ENCODE measurements at places on chromosomes 1 and 21.

DNA sequence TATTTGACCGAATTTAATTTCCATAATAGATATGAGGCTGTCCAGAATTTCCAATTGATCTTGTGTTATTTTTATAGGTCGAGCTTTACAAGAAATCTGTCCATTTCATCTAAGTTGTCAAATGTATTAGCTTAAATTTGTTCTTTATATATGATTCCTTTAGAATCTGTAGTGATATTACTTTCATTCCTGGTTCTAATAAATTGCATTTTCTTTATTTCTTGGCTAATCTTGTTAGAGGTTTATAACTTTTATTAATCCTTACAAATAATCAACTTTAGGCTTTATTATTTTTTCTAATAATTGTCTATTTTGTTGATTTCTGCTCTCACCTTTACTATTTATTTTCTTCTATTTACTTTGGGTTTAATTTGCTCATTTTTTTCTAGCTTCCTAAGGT is 14.0 kb downstream of the IFT25 start:
- no peak for DNase-seq

DNA sequence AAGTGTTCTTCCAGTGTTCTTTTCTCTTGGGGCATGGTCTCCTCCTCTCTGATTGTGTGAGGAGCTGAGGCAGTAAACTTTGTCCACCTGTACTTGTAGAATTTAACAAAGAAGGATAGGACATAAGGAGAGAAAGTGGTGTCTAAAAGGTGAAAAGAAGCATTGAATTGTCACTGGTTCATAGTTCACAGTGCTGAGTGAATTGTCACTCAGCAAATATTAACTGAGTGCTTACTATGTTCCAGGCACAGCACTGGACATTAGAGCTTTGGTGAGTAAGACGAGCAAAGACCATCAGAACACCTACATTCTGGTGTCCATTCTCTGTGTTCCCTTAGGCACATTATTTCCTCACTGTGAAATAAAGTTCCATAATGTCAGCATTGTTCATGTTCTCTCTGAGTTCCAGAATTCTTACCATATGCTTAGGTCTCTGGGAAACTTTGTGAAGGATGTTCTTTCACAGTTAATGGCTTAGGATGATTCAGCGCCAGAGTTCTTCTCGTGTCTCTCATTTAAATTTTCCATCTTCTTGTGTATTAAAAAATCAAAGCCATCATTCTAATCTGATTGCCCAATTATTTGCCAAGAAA is 156.8 kb upstream of the HOOK1 start:
- no peak for DNase-seq

GRCh38 chr1:175933801-175934200 is 190.4 kb upstream of the TNR start:
- no peak for DNase-seq

- DNase-seq: no peak
These were observed 2.9 kb upstream of the RHEX start for GRCh38 chr1:206049919-206050600.

DNA sequence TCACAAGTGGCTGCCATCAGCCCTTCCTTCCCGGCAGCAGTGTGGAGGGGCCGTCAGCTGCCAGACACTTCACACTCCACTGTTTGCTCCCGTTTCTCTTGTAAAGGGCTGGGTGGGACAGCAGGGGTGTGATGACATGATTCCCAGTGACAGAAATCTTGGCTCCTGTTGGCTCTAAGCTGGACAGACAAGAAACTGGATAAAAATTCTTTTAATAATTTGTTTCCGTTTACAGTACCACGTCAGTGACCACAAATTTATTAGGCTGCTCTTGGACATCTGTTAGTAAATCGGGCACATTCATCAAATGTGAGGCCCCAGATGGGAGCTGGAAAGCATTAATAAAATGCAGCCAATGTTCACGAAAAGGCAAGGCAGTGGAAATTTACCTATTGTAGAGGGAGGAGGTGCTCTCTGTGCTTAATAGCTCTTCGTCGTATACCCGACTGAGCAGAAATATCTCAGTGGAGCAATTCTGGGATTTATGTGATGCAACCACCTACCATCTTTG is 353.7 kb upstream of the GREM2 start:
- DNase-seq: no peak

DNA sequence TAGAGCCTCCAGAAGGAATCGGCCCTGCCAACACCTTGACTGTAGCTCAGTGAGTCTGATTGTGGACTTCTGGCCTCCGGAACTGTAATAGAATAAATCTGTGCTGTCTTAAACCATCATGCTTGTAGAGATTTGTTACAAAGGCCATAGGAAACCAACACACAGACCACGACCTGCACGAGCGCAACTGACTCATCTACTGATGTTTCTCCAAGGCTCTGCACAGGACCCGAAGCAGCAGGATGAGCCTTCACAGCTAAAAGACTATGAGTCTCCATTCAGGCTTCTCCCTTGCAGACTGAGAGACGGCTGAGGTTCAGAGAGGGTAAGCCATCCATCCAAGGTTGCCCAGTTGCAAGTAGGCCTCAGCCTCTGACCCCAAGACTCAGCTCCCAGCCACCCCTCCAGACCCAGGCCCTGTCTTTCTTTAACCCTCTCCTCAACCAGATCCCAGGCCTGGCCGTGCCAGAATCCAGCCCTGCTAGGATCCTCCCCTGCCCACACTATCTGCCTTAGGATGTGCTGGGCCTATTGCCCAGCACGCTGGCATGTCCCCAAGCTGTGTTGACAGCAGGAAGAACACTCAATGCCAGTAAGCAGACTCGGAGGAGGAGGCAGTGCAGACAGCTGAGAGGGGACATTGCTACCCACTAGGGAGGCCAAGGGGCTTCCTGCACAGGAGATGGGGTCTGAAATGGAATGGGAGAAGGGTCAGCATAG is 109.0 kb downstream of the HMGB4 start:
- DNase-seq: no peak

GRCh38 chr1:43359696-43360095 is 915 bp downstream of the CDC20 start:
- DNase-seq: no peak

DNA sequence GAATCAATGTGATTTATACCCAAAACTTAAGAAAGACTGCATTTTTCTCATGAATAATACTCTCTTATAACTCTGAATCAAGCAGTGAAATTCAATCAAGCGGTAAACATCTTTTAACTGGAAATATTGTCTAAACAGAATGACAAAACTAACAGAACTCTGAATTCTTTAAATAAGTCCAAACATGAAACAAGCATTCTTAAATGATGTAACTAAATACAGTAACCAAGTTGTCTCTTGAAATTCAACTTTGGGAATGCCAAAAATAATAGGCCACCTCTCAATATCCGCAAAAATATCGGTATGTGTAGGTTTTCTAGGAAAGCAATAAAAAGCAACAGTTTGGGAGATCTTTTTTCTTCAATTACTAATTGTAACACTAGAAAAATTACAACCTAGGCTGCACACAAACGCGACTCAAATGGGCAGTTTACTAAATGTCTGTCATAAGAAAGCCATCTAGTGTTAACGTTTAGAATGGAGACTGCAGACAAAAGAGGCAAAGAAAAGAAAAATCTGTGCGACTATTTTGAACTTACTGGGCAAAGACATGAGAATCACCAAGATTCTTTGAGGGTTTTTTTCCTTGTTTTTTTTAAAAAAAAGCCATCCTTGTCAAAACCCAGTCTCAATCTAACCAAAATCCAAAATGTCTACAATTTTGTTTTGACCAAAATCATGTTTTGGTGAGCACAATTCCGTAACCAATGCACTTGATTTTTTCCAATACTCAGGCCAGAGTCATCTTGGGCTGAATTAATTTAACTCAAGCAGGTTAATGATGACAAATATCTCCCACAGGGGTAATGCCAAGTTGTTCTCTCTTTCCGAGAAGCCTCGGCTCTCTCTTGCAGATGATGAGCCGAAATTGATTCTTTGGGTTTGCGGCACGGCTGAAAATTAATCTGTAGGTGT is 1.3 kb downstream of the SIPA1L2 start:
- DNase-seq: no peak

DNA sequence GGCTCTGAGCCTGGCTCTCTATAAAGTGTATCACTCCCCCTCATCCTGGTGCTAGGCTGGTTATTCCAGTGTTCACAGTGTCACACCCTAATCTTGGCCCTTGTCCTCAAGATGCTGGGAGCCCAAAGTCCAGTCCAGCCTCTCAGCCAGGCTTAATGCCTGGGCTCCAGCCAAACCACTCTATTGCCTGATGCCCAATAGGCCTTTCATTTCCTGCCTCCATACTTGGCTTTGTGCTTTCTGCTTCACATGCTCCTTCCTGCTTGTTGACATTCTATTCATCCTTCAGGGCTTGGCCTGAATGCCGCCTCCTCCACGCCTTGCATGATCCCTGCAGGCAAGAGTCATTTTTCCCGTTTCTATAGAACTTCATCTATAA is 1.7 kb downstream of the KLHDC8A start:
- no peak for DNase-seq

- no peak for DNase-seq
These were observed 26.4 kb downstream of the PLXNA2 start for GRCh38 chr1:208217781-208218180.

DNA sequence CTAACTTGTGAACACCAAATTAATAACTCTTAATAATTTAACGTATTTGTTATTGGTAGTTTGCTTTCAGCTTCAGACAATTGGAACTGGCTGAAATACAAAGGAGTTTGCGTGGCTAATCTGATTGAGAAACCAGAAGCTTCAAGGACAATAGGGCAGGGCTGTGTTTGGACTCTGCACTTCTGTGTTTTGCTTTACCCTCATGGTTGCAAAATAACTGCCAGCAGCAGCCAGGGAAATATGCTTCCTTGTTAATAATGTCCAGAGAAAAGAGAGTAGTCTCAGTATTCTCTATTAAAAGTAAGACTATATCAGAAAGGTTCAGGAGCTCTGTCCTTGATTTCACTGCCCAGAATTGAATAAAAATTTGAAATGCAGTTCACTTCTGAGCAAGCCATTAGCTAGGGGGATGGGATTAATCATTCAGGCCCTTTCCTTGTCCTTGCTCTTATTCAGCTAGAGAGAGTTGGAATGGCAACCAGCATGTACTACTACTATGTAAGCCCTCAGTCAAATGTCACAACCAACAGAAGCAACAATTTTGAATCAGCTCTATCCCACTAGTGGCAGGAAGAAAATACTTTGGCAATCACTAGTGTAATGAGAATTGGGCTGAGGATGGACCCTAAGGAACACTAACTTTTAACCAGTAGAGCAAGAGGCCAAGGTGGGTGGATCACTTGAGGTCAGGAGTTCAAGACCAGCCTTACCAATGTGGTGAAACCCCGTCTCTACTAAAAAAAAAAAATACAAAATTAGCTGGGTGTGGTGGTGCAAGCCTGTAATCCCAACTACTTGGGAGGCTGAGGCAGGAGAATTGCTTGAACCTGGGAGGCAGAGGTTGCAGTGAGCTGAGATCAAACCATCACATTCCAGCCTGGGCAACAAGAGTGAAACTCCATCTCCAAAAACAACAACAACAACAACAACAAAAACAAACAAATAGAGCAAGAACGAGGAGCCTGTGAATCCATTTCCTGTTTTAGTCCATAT is 76.8 kb downstream of the POU2F1 start:
- no peak for DNase-seq

- DNase-seq: no peak
These were observed 553.0 kb downstream of the SMYD3 start for GRCh38 chr1:245953876-245954660.

DNA sequence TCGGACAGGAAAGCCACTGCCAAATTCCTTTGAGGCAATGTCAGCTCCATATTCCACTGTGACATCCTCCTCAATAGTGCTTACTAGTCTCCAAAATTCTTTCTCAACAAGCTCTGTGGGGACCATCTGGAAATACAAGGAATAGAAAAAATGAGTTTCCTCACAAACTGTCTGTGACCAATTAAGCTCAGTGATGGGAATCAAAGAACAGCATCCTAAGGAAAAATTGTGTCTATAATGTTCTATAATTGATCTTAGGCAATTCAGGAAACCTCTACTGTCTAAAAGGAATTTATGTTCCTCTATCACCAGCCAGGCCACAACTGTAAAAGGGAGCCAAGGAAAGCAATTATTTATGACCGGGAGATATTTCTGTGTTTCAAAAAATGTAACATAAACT is 46.1 kb upstream of the SYT2 start:
- DNase-seq: no peak

GRCh38 chr1:115680730-115681111 is 39.0 kb downstream of the VANGL1 start:
- no peak for DNase-seq

DNA sequence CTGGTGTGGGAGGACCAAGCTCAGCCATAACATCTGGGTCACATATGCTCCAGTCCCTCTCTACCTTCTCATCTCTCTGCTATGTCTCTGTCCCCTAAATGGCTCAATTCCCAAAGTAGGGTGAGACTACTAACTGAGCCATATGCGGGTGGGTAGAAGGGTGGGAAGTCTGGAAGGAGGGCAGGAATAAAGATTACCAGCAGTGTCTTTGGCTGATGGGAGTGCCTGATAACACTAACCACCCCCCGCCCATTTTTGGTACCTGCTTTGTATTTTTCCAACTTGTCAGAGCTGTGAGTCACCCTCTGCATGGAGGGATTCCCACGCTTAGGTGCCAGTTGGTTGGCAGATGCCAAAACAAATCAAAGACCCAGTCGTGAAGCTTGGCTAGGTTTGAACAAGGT is 14.9 kb upstream of the SSBP3 start:
- DNase-seq: no peak

GRCh38 chr21:17488620-17489019 is 24.2 kb upstream of the CXADR start:
- no peak for DNase-seq

GRCh38 chr1:39915499-39916129 is 13.9 kb upstream of the MYCL start:
- DNase-seq: no peak

DNA sequence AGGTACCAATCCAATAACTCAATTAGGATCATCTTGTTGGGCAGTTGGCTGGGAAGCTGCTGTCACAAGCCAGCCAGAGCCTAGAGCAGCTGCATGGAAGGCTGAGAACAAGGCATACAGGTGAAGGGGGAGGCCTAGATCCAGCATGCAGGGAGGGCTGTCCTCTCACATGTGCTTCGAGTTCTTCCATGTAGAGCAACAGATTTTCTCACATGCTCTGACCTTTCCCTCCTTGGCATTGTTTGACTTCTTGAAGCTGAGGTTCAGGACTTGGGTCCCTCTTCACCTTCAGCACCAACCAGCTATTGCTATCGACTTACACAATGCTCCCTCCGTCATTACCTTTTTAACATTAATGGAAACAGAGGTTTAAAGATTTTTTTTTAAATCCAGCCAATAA is 257.7 kb downstream of the ATG4C start:
- no peak for DNase-seq

GRCh38 chr1:152983743-152984142 is at the start of gene SPRR1A:
Gene SPRR1A, plus strand, starts transcription at chr1:152984081. Its CDS starts 1,150 bp downstream, at chr1:152985231.
- no peak for DNase-seq

- DNase-seq: no peak
These were observed 15.5 kb downstream of the SSBP3 start for GRCh38 chr1:54390655-54391054.

DNA sequence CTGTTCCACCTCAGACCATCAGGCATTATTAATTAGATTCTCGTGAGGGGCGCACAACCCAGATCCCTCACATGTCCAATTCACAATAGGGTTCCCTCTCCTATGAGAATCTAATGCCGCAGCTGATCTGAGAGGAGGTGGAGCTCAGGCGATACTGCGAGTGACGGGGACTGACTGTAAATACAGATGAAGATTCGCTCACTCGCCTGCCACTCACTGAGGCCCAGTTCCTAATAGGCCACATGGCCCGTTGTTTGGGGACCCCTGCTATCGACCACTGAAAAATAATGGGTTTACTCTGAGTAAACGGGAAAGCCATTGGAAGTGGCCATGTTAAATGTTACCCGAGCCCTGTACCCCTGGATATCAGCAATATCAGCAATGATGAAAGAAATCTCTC is 65.9 kb downstream of the GRIK1 start:
- DNase-seq: no peak
